ENCODE measurements at places on chromosomes 11 and 22. TPM values are rescaled to one million over a fixed set of nuclear protein-coding genes. Genes with fewer than 3 reads are reported as not detected.

- no peak for DNase-seq
These were observed 55.5 kb downstream of the LARGE1 start for GRCh38 chr22:33864723-33865130.

Gene SCN2B
- 0.46 TPM for polyA plus RNA-seq

GRCh38 chr22:31046539-31047226, 34.4 kb upstream of the SMTN start:
- peak; percentile 85 for DNase-seq

Gene KMT5B
- polyA plus RNA-seq = 14.3 TPM

GRCh38 chr11:86615487-86615886, 56.9 kb downstream of the ME3 start:
- no peak for DNase-seq

DNA sequence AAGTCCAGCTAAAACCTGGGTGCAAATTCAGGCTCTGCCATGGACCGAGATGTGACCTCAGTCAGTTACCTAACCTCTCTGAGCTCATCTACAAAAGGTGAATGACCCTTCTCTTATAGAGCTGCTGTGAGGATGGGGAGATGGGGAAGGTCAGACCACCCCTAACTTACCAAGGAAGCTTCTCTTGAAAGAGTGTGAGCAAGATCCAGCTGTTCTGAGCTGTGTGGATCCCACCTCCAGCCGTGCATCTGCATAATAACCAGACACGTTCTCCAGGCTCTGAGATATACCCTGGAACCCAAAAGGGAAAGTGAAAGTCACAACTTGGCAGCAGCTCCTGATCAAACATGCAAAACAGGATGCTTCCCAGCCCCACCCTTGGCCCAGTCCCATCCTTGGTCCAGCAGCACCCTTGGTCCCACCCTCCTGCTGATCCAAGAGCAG, at the start of gene APOL3:
Gene APOL3, minus strand, starts transcription at position 257 of the 444 bp plus-strand sequence. CDS start 11,700 bp downstream, outside the sequence.
- peak; percentile 74 for DNase-seq

Gene DPAGT1
- polyA plus RNA-seq = 14.5 TPM

- no peak for DNase-seq
These were observed 34.0 kb upstream of the MMP13 start for GRCh38 chr11:102989379-102990047.

All from stomach (tissue), 19 donors.